ENCODE measurements at places on chromosomes 7 and 10.

DNA sequence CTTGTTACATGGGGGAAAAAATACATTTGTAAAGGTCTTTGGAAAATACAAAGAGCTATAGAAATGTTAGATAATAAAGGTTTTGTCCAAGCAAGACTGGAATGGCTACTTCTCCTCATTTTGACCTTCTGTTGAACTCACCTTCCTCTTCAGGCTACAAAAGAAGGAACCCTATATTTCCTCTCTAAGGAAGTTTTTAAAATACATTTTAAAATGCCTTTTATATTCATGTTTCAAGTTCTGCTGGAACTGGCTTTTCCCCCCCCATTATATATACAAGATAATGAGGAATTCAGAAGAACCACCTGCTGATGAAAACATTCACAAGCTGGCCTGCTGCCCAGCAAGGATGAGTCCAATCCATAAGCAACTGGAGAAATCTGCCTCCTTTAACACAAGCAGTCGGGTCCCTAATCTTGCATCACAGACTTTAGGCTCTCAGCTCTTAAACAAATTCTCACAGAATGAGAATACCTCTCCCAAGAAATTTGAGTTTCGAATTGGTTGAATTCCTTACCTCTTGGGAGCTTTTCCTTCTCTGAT, 44.6 kb downstream of the MTERF1 start:
- DNase-seq: no peak

- no peak for DNase-seq
Measured at GRCh38 chr7:133364959-133365690, 112.2 kb downstream of the EXOC4 start.

- peak; percentile 89 for DNase-seq
Measured at GRCh38 chr10:86648704-86649427, 5.5 kb upstream of the OPN4 start.

DNA sequence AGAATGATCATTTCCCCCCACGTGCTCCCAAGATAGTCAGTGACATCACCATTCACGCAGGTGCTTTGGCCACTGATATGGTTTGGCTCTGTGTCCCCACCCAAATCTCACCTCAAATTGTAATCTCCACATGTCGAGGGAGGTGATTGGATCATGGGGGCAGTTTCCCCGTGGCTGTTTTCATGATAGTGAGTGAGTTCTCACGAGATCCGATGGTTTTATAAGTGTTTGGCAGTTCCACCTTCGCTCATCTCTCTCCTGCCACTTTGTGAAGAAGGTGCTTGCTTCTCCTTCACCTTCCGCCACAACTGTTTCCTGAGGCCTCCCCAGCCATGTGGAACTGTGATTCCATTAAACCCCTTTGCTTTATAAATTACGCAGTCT, 205.4 kb upstream of the SH2B2 start:
- no peak for DNase-seq

GRCh38 chr7:67847092-67847787, 850.6 kb downstream of the TYW1 start:
- DNase-seq: no peak

Measured in posterior vena cava (tissue), 2 donors.